M059J (cell line): ENCODE measurements at places on chromosomes 2 and 18. TPM values are rescaled to one million over a fixed set of nuclear protein-coding genes. Genes with fewer than 3 reads are reported as not detected.

The ALLC gene
- not detected in 2 replicates for total RNA-seq

The CNTNAP5 gene
- 0.05 TPM in 1 of 2 replicates, not detected in the other for total RNA-seq

The AQP12A gene
- total RNA-seq, result not detected in 2 replicates

The THSD7B gene
- 0.05 and 0.12 TPM in 2 replicates for total RNA-seq

The TMEM247 gene
- total RNA-seq, result not detected in 2 replicates

The MOGAT1 gene
- total RNA-seq, result not detected in 2 replicates

The IL1RL1 gene
- not detected in 2 replicates for total RNA-seq

The COLEC12 gene
- total RNA-seq, result 39.2 and 61.2 TPM in 2 replicates

The HOXD10 gene
- 9.3 and 15.0 TPM in 2 replicates for total RNA-seq

The TCF23 gene
- not detected in 2 replicates for total RNA-seq

The HOXD13 gene
- total RNA-seq, result 2.1 and 3.6 TPM in 2 replicates

The PPP1R1C gene
- 5.2 and 8.4 TPM in 2 replicates for total RNA-seq

The ZAP70 gene
- total RNA-seq, result not detected in 2 replicates

The ACADL gene
- not detected in 2 replicates for total RNA-seq

The TRABD2A gene
- total RNA-seq, result 0.81 and 3.7 TPM in 2 replicates

The CROCC2 gene
- not detected in 2 replicates for total RNA-seq

The NYAP2 gene
- total RNA-seq, result 1.5 and 2.3 TPM in 2 replicates

The NABP1 gene
- 18.6 and 37.5 TPM in 2 replicates for total RNA-seq

The NOSTRIN gene
- total RNA-seq, result 0.22 TPM in 1 of 2 replicates, not detected in the other

The CD226 gene
- total RNA-seq, result 0.10 and 3.8 TPM in 2 replicates

The AMER3 gene
- total RNA-seq, result not detected in 2 replicates

The STEAP3 gene
- total RNA-seq, result 9.8 and 13.9 TPM in 2 replicates

The CPO gene
- not detected in 2 replicates for total RNA-seq

The SETBP1 gene
- total RNA-seq, result 1.9 and 4.1 TPM in 2 replicates

The PMAIP1 gene
- total RNA-seq, result 37.9 and 87.1 TPM in 2 replicates

The SIX3 gene
- total RNA-seq, result not detected in 2 replicates

The LHCGR gene
- not detected in 2 replicates for total RNA-seq

The GCKR gene
- total RNA-seq, result not detected in 2 replicates

The MREG gene
- 3.6 and 4.0 TPM in 2 replicates for total RNA-seq

The CABYR gene
- total RNA-seq, result 9.4 and 12.0 TPM in 2 replicates

The LYPD1 gene
- total RNA-seq, result 145 and 146 TPM in 2 replicates

The STON1 gene
- 2.2 and 3.7 TPM in 2 replicates for total RNA-seq

The SLC9A4 gene
- total RNA-seq, result not detected in 2 replicates

The SLC4A3 gene
- total RNA-seq, result 1.2 and 2.6 TPM in 2 replicates

The KHK gene
- 0.34 and 0.37 TPM in 2 replicates for total RNA-seq

The C2orf69 gene
- 10.0 and 13.5 TPM in 2 replicates for total RNA-seq

The VWC2L gene
- total RNA-seq, result 0.02 TPM in 1 of 2 replicates, not detected in the other

The SP5 gene
- total RNA-seq, result 0.42 TPM in 1 of 2 replicates, not detected in the other

The ASPRV1 gene
- 0.15 and 0.49 TPM in 2 replicates for total RNA-seq

The KIF5C gene
- total RNA-seq, result 0.54 and 1.3 TPM in 2 replicates

The POTEI gene
- 0.02 TPM in 1 of 2 replicates, not detected in the other for total RNA-seq

The GNAL gene
- total RNA-seq, result 0.02 and 0.15 TPM in 2 replicates

The LRRC30 gene
- total RNA-seq, result not detected in 2 replicates

The DSC2 gene
- not detected in 2 replicates for total RNA-seq

The NPPC gene
- not detected in 2 replicates for total RNA-seq

The CCDC141 gene
- 0.07 TPM in 1 of 2 replicates, not detected in the other for total RNA-seq

The PRSS56 gene
- total RNA-seq, result not detected in 2 replicates

The PDE11A gene
- 0.49 and 2.0 TPM in 2 replicates for total RNA-seq

The PLCD4 gene
- total RNA-seq, result 0.34 and 0.39 TPM in 2 replicates

The CHST10 gene
- 12.3 and 13.7 TPM in 2 replicates for total RNA-seq

The TMEFF2 gene
- 0.12 and 0.34 TPM in 2 replicates for total RNA-seq

The SCYGR8 gene
- not detected in 2 replicates for total RNA-seq

The SLC38A11 gene
- total RNA-seq, result 0.44 and 0.62 TPM in 2 replicates

The INHBB gene
- 0.94 and 0.96 TPM in 2 replicates for total RNA-seq
